H9 (cell line): ENCODE measurements at places on chromosomes 7 and 10.
A peak's percentile ranks its signal among the peaks of the same experiment; 100 is the strongest.

- H3K27ac ChIP-seq = no peak overlapping the region
- H3K27me3 ChIP-seq = no peaks in the 10 kb centered on the region
- no peak overlapping the region for H3K4me3 ChIP-seq
Measured at GRCh38 chr7:149020483-149020882, 7.8 kb downstream of the PDIA4 start.

DNA sequence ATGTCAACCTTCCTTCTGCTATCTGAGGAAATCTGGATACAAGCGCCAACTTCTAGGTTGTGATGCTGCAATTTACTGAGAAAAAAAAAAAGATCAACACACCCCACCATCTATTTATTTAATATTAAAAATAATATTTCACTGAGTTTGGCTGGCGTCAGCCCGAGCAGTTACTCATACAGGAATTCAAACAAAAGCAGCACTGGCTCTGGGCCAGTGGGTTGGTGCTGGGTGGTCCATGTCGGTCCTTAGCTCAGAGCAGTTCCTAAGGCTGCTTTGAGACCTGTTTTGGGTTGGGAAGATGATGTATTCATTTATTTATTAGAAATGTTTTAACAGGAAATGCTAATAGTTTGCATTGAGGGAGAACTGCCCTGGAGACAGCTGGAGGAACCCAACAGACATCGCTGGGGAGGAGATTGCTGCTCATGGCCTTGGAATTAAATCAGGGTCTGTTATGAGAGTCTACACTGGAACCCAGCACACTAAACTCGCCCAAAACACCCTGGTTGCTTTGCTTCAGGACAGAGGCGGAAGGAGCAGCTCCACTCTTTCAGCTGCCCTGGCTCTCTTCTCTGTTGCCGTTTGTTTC lies 36.3 kb upstream of the GOT1 start:
- H3K36me3 ChIP-seq = no peaks in the 10 kb centered on the region
- no peak overlapping the region for H3K4me3 ChIP-seq
- no peak overlapping the region for H3K27ac ChIP-seq

- no peak overlapping the region for H3K27ac ChIP-seq
- no peaks in the 10 kb centered on the region for H3K27me3 ChIP-seq
- H3K36me3 ChIP-seq = peaks cover 5% of the 10 kb centered on the region; the same call in 2 of the 3 replicates
- no peak for DNase-seq
- H3K4me1 ChIP-seq = no peaks in the 10 kb centered on the region
Measured at GRCh38 chr10:17256627-17257026, 28.6 kb downstream of the VIM start.

- H3K4me3 ChIP-seq = no peak overlapping the region
- peaks cover 9% of the 10 kb centered on the region; the same call in 2 of the 3 replicates for H3K36me3 ChIP-seq
- no peaks in the 10 kb centered on the region for H3K27me3 ChIP-seq
- H3K4me1 ChIP-seq = peaks cover 2% of the 10 kb centered on the region; the same call in 1 of the 2 replicates
Measured at GRCh38 chr7:43768887-43769272, 10.4 kb downstream of the BLVRA start.

GRCh38 chr7:28017372-28017771 lies 163.2 kb downstream of the JAZF1 start:
- peaks cover 11% of the 10 kb centered on the region for H3K36me3 ChIP-seq
- H3K27ac ChIP-seq = no peak overlapping the region
- no peaks in the 10 kb centered on the region for H3K4me1 ChIP-seq
- no peaks in the 10 kb centered on the region for H3K27me3 ChIP-seq

- H3K27me3 ChIP-seq = no peaks in the 10 kb centered on the region; the same call in 1 of the 2 replicates
- no peak overlapping the region for H3K27ac ChIP-seq
- H3K36me3 ChIP-seq = no peaks in the 10 kb centered on the region
- H3K4me3 ChIP-seq = no peak overlapping the region
- H3K4me1 ChIP-seq = no peaks in the 10 kb centered on the region
Measured at GRCh38 chr10:19704544-19704943, 111.7 kb upstream of the PLXDC2 start.

DNA sequence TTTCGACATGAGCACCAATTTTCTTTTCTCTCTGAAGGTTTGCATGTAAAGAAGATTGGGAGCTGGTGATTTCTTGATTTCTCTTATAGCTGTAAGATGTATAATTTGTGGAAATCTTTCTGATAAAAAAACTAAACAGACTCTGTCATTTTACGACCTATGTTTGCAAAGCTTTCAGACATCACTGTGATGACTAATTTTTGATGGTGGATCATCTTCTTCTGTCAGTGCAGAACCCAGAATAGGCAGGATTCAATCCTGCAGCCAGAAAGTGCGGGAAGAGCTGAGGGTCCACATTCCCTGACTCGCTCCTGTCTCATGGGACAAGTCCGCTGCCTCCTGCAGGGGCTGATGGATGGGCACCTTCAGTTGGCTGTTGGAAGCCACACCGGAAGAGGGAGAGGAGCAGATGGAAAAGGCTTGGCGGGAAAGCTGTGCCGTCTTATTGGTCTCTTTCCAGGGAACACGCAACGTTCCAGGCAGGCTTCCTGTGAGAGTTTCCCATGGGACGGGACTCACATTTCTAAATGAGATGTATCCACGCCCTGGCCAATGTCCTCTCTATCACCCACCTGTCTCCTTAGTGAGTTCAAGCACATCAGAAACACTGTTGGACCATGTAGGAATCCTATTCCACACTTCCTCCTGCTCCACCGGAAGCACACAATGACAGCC lies 186.9 kb downstream of the PRPF18 start:
- H3K27me3 ChIP-seq = no peaks in the 10 kb centered on the region
- peaks cover 5% of the 10 kb centered on the region for H3K36me3 ChIP-seq
- H3K4me3 ChIP-seq = no peak overlapping the region
- no peak for DNase-seq
- H3K4me1 ChIP-seq = 0 out of 2 replicates have a peak, but pooled peaks cover 2% of the 10 kb centered on the region

DNA sequence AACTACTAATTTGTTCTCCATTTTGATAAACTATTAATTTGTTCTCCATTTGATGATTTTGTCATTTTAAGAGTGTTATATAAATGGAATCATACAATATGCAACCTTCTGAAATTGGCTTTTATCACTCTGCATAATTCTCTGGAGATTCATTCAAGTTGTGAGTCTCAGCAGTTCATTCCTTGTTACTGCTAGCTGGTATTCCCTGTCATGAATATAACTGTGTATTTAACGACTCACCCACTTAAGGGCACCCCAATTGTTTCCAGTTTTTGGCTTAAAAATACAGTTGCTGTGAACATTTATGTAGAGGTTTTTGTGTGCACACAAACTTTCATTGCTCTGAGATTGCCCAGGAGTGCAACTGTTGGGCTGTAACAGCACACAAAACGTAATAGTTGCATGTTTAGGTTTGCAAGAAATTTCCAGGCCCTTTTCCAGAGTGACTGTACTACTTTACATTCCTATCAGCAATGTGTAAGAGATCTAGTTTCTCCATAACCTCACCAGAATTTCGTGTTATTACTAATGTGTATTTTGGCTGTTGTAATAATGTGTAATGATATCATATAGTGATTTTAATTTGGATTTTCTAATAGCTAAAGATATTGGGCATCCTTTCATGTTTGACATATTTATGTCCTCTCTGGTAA lies 153.2 kb upstream of the ADCY1 start:
- no peak for DNase-seq
- H3K4me3 ChIP-seq = no peak overlapping the region
- H3K27me3 ChIP-seq = no peaks in the 10 kb centered on the region
- H3K27ac ChIP-seq = no peak overlapping the region
- H3K4me1 ChIP-seq = no peaks in the 10 kb centered on the region

GRCh38 chr7:137231167-137231566 lies 112.4 kb downstream of the PTN start:
- H3K36me3 ChIP-seq = peaks cover 4% of the 10 kb centered on the region; the same call in 2 of the 3 replicates
- H3K27ac ChIP-seq = no peak overlapping the region
- no peak for DNase-seq
- H3K4me3 ChIP-seq = no peak overlapping the region
- H3K4me1 ChIP-seq = no peaks in the 10 kb centered on the region

DNA sequence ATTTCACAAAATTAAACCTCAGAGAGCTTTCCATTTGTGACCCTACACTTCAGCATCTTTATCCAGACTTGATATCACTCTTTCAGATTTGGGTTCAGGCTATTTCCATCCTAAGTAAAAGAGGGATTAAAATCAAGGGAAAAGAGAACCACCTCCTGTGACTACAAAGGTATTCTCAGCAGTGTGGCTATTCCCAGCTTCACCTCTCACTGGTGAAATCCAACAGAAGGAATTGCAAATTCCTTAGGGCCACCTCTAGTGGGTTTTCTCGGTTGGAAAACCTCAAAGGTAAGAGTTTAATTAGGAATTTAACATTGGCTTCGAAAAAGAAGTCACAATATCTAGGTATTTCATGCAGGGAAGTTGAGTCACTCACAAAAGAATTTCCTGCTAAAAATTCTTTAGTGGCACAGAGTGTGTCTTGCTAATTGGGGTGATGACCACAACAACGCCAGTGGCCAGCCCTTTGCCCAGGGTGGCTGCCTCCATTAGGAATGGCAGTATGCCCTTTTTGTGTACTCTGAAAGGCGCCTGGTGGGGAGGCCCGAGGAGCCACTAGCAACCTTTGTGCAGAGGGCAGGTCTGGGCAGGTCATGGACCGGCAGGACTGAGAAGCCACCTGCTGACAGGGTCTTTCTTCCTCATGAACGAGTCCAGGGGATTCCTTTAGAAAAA lies 52.2 kb downstream of the SEM1 start:
- DNase-seq = peak; percentile 55
- H3K36me3 ChIP-seq = no peaks in the 10 kb centered on the region; the same call in 2 of the 3 replicates
- no peak overlapping the region for H3K27ac ChIP-seq
- H3K27me3 ChIP-seq = no peaks in the 10 kb centered on the region
- H3K4me1 ChIP-seq = no peaks in the 10 kb centered on the region

DNA sequence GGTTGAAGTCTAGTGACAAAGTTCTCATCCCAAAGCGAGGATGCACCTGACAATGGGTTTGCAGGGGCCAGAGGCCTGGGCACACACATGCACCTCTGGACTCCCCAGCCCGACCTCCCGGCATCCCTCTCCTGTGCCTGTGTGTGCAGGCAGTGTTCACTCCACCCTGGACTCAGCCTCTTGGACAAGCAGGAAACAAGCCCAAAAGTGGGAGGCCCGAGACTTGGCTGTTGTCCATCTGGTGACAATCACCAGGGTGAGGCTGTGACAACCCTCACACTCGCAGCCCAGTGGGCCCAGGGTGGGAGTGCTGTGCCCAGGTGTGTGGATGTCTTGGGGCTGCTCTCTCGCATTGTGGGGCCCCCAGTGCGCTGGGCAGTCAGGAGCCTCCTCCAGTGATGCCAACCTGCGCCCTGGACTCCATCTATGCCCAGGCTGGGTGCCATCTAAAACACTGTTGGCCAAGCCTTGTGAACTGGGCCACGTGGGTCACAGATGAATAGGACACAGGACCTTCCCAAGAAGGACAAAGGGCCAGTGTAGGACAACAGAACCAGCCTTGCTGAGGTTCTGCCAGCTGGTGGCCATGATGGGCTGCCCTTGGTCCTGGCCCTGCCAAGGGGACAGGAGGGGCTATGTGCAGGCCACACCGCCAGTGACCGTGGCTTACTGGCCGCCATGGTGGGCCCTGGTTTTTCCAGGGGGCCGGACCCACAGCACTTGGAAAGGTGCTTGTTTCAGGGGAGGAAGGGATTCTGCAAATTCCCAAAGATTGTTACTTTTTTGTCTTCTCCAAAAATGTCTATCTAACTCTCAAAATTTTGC lies 144.3 kb downstream of the TCERG1L start:
- no peaks in the 10 kb centered on the region for H3K36me3 ChIP-seq
- H3K4me1 ChIP-seq = no peaks in the 10 kb centered on the region
- DNase-seq = peak; percentile 16
